Epithelial cell of proximal tubule (primary cell): ENCODE measurements at places on chromosomes 7 and 10.
A peak's percentile ranks its signal among the peaks of the same experiment; 100 is the strongest.

DNA sequence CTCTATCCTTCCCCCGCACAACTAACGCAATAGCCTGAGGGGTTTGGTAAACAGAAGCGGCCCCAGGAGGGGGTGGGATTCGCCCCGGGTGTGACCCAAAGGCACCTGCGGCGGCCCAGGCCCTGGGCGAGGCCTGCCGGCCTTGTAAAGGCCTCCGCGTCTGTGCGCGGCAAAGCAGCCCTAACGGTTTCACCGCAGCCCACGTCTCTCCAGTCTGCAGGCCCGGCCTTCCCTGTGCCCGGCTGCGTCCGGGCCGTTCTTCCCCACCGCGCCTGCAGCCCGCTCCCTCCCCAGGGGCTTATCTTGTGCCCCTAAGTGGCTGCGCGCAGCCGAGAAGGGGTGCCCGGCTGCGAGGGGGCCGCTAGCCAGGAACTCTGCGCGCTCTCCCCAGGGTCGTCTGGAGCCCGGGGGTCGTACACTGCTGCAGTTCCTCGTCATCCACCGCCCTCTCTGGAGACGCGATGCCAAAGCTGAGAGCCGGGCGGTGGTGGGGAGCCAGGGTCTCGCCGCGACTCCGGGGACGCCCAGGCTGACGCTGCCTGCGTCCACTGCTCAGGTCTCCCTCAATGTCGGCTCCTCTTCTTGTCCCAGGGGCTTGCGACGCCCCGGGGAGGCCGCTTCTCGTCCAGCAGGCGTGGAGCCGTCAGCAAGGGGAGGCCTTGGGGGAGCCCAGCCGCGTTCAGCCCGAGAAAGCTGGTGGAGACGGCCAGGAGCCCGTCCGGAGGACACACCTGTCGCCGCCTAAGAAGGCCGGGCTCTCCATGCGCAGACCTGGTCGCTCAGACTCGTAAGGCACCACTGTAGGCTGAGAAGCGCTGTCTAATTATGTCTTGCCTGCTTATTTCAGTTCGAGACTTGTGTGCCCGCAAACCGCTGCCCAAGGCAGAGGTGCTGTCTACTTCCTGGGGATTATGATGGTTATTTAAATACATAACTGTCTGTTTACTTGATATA, 132.3 kb downstream of the SPAG6 start:
- no peak for DNase-seq

GRCh38 chr10:70475661-70476060, 2.9 kb upstream of the PALD1 start:
- no peak for DNase-seq

DNA sequence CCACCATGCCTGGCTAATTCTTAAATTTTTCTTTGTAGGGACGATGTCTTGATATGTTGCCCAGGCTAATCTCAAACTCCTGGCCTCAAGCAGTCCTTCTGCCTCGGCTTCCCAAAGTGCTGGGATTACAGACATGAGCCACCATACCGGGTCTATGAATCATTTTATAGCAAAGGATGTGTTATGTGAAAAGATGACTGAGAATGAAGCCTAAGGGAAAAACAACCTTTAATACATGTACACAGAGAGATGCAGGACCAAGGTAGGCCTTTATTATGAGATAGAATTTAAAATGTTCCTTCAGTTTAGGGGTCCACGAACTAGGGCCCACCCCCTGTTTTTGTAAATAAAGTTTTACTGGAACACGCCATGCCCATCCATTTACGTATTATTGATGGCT, 41.0 kb downstream of the UBE2H start:
- no peak for DNase-seq

DNA sequence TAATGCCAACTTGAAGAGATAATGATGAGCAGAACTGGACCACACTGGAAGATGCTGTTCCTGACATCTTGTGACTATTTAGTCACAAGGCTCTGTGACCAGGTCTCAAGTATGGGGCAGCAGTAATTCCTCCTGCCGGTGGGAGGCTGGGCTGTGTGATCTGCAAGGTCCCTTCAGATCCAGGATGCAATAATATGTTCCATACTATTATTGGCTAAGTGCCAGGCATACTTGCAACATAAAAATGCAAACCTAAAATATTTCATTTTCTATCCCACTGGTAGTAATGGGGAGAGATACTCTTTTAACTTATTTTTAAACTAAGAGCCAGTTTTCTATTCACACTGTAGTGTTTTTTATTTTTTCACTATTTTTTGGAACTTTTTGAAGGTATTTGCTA, 171.5 kb downstream of the CYP26A1 start:
- no peak for DNase-seq

DNA sequence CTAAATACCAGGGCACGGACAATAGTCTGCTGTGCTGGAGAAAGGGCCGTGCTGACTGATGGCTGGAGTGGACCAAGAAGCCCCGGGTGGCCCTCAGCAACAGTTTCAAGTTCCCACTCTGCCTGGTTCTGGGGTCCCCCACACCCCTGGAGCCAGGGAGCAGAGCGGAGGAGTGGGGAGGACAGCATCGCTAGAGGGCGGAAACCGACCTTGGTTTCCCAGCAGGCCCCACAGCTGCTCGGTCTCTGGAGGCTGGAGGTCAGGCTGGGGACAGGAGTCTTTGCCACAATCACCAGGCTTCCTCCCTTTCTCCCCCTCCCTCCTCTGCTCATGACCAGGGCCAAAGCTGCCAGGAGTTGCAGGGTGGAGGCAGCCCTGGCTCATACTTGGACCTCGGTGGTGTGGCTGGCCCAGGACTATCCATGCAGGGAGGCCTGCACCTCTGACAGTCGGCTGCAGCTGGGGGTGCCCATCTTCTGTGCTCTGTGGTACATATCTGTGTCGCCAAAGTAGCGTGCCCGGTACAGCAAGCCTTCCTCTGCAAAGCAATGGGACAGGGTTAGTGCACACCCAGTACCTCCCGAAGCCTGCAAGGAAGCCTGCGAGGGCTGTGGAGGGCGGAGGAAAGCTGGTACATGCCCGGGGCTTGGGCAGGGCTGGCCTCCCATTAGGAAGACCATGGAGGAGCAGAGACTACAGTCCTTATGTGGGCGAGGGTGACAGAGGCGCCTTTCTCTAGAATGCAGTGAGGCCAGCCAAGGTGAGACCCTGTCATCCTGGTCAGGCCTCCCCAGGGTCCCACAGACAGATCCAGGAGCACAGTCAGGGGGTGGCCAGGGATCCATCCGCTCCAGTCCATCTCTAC, 19.1 kb downstream of the DNAJB12 start:
- no peak for DNase-seq

DNA sequence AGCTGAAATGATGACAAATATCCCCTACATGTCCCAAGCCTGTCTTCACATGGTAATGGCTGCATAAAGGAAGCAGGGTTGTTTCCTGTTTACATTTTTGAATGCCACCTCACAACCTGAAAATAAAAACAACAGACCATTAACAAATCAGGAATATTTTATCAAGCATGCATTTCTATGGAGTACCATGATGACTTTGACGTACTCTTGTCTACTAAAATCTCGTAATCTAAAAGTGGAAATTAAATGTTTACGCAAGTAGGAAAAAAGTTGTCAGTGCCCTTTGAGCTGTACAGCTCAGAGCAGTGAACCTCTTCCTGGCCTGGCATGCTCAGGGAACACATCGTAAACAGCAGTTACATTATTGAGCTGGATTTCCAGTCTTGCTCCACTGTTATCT, 194.1 kb downstream of the INHBA start:
- DNase-seq: peak; percentile 12

DNA sequence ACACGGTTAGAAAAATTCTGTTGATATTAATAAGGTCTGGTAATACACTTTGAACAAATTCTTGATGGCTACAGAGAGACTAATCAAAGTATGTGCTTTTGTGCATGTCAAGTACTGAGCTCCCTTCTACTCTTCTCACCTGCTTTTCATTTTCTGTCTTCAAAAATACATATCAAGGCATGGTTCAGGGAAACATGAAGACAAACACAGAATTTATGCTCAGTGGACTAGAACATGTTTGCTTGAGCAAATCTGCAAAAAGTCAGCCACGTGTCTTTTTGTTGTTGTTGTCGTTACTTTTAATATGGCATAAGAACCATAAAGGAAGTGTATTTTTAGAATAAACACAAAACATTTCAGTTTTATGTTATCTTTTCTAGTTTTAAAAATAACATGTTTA, 21.9 kb downstream of the CDK13 start:
- DNase-seq: no peak

- DNase-seq: no peak
Measured at GRCh38 chr10:17780727-17781126, 28.4 kb upstream of the MRC1 start.

GRCh38 chr7:16587129-16587528, 58.4 kb downstream of the ANKMY2 start:
- DNase-seq: no peak

DNA sequence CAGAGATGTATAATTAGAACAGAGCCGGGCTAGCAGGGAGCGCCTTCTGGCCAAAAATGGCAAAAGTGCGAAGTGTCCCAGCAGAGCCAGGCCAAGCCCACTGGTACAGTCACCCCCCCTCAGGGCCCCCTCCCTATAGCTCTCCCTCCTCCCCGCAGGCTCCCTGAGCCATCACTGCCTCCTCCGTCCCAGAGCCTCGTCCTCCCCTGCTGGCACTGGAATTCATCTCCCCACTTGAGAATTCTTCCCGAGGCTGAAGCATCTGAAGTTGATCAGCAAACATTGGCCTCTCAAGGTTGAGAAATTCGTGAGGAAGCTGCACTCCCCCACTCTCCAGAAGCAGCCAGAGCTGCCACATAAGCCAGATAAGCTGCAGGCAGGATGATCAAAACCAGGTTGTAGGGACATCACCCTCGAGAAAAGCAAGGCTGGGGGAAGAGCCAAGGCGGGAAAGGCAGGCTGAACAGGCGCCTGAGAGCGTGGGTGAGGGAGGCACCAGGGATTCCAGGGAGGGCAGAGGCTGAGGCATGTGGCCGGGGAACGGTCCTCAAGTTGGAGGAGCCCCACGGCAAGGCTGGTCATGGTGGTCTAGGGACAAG, 23.4 kb downstream of the CAMK2G start:
- DNase-seq: no peak

GRCh38 chr10:61076572-61077114, 132.7 kb upstream of the RHOBTB1 start:
- DNase-seq: no peak

DNA sequence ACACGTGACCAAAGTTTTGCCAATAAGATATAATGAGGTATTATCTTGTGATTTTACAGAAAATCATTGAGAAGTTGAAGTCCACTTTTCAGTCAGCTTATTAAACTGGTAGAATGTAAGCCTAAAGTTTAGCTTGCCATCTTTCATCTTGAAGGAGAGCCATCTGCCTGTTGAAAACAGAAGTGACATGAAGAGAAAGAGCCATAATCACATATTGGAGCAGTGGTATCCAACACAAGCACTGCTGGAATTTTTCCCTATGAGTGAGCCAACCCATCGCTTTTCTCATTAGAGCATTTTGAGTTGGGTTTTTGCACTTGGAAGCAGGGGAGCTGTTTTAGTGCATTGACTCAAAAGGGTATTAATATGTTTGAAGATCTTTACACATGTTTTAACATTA, 117.6 kb upstream of the FERD3L start:
- DNase-seq: no peak

DNA sequence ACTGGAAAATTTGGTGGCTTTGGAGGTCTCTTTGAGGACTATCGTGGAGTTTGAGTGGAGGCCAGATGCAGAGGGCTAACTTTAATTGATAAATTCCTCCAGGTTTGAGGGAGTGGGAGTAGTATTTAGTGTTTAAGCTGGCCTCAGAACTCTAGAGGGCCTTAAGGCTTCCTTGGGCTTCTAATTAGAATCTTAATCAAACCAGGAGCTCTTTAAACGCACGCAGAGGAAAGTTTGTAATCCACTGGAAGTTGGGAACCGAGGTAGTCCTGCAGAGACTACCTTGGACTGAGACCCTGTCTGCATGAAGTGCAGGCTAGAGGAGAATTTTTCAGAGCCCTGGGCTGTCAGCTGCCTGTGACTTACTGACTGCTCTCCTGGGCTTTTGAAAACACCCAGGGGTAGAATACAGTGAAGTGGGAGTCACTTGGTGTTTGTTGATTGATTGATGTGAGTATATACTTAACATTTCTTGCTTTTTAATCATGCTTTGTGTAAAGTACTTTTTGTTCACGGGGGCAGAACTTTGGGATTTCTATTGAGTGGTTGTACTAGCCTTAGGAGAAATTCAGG, 5.9 kb downstream of the SPAG6 start:
- DNase-seq: no peak

- DNase-seq: no peak
Measured at GRCh38 chr10:63464402-63465292, 1.1 kb downstream of the JMJD1C start.

DNA sequence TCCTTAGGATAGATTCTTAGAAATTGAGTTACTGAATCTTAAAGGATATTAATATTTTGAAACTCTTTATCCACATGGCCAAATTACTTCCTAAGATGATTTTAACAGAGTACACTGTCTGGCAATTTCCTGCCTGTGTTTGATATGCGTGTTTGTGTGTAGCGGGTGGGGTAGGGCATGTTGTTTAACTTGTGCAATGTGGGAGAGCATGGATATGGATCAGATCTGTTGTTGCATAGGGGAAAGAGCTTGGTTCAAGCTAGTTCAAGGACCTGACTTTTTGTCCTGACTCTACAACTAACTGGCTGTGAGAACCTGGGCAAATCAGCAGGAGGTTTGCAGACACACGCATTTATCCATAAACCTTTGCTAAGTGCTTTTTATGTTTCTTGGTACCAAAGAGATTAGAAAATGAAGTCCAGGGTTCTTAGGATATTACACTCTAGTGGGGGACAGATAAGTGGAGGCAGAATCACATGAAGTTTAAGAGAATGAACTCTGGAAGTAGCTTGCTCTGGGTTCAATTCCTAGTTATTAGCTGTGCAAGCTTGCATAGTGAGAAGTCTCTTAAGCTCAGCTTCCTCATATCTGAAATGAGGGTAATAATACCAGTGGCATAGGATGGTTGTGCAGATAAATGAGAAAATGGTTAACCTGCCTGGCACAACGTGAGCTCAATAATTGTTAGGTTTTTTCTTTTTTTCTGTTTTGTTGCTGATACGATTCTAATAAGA, 96.3 kb upstream of the PRR15 start:
- no peak for DNase-seq

DNA sequence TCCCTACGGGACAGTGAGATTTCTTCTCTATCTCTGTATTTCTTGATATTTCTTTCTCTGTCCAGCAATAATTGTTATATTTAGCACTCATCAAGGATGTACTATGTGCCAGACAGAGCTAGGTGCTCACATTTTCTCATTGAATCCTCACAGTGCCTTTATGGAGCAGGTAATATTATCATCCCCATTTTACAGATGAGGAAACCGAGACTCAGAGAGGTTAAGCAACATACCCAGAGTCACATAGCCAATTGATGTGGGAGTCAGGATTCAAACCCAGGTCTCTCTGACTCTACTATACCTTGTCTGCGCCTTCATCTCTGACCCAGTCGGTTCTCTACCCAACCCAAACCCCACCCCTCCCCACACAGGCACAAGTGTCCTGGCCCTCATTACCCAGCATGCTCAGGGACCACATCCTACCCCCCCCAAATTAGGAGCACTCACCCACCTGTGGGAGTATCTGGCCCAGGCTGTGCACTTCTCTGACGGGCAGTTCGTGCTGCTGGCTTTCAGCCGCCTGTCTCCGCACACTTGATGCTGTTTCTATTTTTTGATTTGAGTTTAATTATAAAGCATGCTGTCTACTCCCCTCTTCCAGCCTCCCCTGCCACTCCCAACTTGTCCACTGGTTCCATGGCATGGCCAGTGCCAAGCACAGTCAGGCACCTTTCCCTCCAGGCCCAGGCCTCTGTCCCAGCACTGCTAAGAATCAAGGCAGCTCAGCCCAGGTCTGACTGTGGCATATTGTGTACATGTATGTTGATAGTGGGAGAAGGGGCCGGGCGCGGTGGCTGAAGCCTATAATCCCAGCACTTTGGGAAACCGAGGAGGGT, 9.8 kb upstream of the SAMD8 start:
- DNase-seq: no peak

GRCh38 chr10:101188942-101189341, 40.3 kb downstream of the LBX1 start:
- no peak for DNase-seq

- no peak for DNase-seq
Measured at GRCh38 chr7:152956006-152956405, 196.5 kb downstream of the ACTR3B start.
